Posterior cingulate gyrus (tissue), 11 donors: ENCODE measurements at places on chromosomes 7 and 10.

GRCh38 chr10:107126512-107127065 lies 37.9 kb downstream of the SORCS1 start:
- no peak for DNase-seq

DNA sequence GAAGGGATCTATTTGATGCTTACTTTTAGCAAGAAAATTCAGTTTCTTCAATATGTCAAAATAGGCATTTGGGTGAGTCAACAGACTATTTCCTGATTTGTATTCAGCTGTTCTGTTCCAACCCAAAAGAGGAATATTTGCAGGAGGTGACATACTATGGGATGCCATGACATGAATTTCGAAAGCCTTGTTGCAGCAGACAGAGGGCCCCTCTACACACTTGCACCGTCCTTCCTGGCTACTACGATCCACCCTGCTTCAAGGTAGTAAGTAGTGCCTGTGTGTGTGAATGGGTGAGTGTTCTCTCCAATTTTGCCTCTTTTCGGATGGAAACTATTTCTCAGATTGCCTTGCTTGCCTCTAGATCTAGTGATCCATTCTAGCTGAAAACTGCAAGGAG lies 413.0 kb upstream of the ADARB2 start:
- no peak for DNase-seq

GRCh38 chr7:18890134-18890533 lies 227.3 kb downstream of the TWIST1 start:
- DNase-seq: no peak

DNA sequence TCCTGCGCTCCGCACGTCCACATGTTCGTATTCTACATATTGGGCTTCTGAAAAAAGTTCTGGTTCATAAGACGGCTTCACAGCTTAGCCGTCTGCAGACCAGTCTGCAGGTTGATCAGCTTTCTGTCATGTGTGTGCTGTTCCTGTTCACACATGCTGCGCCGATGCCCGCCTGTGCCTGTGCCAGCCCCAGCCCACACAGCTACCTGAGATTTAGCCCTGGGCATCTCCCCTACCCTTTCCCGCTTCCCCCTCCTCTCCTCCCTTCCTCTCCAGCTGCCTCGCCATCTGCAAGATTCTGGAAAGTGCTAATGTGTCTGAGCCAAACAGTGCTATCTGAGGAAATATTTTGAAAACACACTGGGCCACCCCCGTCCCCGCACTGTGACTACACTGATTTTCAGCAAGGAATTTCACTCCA lies 7.1 kb downstream of the CHST3 start:
- no peak for DNase-seq

DNA sequence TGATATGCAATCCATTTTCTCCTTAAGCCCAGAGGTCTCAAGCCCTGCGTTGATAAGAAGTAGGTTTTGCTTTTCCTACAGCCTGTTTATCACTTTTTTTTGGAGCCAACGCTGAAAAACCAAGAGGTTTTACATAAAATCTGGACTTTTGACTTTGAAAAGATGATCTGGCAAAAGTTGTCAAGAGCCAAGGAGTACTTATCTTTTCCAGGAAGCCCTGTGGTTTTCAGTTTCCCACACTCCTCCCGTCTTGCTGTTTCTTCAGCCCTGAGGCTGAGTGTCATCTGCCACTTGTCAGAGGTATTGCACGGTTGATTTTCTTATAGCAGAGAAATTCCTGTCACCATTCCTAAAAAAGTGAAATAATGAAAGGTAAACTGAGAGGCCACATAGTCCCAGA lies 108.7 kb downstream of the TYW1 start:
- DNase-seq: no peak

DNA sequence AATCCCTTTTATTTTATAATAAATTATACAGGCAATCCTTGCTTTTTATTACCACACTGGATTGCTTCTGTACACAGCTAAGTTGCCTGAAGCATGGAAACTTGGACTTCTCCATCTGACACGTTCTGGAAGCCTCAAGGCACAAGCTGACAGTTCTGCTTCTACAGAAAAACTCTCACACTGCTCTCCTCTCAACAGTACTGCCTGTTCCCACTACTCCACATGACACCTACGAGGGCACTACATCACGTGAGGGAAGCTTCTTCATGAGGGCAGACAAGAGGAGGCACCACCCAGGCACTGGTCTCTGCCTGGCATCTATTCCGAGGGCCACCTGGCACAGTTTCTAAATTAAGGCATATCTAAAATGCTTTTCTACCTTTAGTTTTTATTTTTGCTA lies 16.8 kb upstream of the FAM133B start:
- no peak for DNase-seq

GRCh38 chr10:94545391-94546048 lies at the start of gene HELLS:
Gene HELLS (plus strand): TSS chr10:94545788. CDS start chr10:94545922, 134 bp downstream.
- DNase-seq: peak; percentile 57

DNA sequence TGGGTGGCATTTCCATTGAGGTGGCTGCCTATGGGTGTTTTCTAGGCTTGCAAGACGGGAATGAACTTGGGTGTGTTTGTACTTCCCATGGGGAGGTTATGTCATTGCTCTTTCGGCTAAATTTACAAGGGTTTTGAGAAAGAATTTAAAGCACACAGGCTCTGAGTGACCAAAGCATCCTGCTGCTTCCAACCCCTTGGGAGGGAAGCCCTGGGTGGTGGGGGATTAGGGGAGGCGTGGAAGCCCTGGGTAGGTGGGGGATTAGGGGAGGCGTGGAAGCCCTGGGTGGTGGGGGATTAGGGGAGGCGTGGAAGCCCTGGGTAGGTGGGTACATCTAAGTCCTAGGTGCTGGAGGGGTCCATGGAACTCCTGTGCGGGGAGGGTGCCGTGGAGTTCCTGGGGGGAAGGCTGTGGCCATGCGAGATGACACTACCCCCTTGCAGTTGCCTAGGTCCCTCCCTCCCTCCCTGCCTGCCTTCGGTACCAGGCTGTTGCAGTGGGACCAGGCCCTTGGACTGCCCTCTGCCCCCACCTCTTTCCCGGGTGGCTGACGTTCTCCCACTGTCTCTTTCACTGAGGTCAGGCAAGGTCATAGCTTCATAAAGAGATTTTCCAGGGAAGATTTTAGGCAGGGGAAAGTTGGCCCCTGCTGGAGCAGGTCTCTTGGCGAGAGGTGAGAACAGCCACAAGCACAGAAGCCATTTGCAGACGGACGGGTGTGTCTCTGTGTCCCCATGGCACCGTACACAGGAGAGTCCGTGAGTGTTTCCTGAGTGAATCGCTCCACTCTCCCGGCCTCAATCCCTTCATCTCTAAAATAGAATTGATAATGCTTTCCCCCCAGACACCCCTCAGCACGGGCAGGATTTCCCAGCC lies 19.5 kb downstream of the PRF1 start:
- DNase-seq: no peak

- DNase-seq: no peak
These were observed 42.9 kb downstream of the CD36 start for GRCh38 chr7:80681272-80681885.

GRCh38 chr10:97157578-97158095 lies 28.1 kb downstream of the SLIT1 start:
- DNase-seq: no peak

- no peak for DNase-seq
These were observed 639.2 kb upstream of the POT1 start for GRCh38 chr7:125568799-125569198.

DNA sequence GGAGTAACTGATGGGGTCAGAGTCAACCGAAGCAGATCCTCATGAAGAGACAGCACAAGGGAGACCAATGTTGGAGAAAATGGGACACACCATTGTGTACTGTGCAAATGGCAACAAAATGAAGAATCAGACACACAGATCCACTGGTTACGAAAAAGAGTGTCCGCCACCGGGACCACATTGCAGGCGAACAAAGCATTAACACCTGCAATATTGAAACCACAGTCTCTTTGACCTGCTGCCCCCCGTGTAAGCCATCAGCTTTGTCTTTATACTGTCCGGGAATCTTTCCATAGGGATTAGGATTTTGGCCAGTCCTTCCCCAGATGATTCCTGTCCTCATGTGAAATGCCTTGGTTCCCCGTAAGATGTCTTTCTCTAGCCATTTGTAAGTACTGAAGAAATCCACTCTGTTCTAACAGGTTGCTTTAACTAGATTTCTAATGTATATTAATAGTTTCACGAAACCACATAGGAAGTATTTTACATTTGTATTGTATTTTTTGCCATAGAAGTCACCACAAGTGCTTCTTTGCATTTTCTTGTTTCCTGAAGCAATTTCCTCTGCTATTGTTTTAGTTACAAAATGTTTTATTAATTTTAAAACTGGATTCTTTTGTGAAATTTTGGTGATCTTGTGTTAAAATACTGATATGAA lies 140.8 kb upstream of the NFE2L3 start:
- DNase-seq: no peak

DNA sequence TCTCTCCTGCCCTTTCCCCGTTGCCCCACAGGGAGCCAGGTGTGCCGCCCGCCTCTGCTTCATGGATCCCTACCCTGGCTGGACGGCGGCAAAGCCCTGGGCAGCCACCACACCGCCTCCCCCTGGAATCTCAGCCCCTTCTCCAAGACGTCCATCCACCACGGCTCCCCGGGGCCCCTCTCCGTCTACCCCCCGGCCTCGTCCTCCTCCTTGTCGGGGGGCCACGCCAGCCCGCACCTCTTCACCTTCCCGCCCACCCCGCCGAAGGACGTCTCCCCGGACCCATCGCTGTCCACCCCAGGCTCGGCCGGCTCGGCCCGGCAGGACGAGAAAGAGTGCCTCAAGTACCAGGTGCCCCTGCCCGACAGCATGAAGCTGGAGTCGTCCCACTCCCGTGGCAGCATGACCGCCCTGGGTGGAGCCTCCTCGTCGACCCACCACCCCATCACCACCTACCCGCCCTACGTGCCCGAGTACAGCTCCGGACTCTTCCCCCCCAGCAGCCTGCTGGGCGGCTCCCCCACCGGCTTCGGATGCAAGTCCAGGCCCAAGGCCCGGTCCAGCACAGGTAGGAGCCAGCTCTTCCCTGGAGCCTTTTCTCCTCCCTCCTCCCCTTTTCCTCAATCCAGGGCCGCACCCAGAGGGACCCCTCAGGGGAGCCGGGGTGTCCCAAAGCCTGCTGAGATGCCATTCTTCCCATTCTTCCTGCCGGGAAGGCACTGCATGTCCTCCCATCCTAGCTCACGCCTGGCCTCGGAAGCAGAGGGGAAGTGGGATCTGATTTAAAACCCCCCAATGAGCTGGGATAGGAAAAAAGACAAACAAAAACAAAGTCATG lies 4.0 kb downstream of the GATA3 start:
- no peak for DNase-seq

DNA sequence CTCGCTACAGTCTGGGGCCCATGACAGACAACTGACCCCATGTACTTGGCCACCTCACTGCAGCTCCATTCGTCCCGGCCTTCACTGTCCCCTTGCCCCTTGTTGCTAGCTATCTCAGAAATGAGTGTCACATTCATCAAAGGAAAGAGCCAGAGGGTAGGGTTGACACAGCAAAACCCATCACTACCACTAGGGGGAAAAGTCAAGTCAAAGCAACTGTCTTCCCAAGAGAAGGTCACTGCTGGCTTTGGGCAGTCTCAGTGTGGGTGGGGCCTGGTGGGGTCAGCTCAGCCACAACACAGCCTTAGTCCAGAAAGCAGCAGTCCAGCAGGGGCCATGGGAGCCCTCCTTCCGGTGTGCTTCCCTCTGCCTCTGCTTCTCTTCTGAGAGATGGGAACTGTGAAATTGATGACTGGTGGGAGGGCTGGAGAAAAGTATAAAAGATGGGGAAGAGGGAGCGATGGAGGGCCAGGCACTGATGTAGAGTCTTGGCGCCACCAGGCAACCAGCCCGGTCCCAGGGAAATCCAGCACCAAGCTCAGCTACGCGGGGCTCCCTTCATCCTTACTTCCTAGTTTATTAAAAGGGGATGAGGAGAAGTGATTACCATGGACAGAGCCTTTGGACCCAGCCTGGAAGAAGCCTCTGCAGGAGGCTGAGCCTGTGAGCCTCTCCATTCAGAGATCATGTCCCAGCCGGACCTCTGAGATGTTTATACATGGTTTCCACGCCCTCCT lies 58.0 kb downstream of the PLXNA4 start:
- no peak for DNase-seq

DNA sequence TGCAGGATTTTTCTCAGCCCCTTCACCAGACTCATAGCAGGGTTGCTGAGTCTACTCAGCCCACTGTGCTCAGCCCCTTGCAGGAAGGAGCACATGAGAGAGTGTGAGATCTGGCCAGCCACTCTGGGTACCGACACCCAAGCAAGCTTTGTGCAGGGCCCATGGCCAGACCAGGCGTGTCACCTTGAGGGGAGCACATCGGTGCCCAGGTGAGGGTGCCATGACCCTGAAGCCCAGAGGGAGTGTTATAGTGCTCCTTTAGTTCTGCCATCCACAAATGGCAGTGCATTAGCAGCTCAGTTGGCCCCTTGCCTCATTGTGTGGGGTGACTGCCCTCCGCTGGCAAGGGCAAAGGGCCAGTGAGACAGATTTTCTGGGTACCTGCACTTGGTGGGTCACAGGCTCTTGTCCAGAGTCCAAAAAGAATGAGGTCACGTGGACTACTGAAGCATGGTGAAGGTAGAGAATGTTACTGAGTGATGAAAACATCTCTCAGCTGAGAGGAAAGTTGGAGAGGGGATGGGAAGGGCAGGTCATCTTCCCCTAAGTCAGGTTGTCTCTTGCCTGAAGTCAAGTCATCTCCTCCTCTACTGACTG lies 181.8 kb downstream of the MACC1 start:
- DNase-seq: no peak

DNA sequence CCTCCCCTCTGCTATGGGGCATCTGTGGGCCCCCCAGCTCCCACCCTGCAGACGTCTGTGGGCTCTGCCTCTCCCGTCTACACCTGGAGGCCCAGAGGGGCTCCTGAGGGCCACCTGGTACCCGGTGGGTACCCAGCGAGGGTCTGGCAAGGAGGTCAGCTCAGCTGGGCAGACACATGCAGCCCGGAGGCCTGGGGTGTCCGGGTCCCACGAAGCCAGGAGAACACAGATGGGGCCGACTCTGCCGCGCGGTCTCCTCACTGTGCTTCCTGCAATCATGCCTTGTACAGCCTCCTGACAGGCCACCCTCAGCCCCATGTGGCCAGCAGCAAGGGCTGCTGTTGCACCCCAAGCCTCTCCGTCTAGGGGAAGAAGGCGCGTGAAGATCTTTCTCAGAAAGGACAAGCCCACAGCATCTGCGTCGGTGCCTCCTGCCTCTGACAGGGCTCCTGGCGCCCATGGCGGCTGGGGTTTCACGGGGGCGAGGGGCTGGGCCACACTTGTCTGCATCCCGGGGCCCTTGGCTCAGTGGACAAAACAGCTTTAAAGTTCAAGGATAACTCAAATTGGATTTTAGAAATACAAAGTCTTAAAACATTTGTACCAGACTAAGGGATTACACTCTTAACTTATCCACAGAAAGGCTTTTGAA lies 391.3 kb downstream of the DNAJB6 start:
- no peak for DNase-seq
